Placental epithelial cell (primary cell): ENCODE measurements at places on chromosomes 2 and 18. TPM values are rescaled to one million over a fixed set of nuclear protein-coding genes. Genes with fewer than 3 reads are reported as not detected.

PLA2R1 gene
- total RNA-seq = 2.1 and 2.7 TPM in 2 replicates

RALBP1 gene
- total RNA-seq = 47.9 and 61.7 TPM in 2 replicates

HAAO gene
- 5.4 and 11.8 TPM in 2 replicates for total RNA-seq

G6PC2 gene
- not detected in 2 replicates for total RNA-seq

SMARCAL1 gene
- 13.4 and 20.4 TPM in 2 replicates for total RNA-seq

USP40 gene
- 44.0 and 47.7 TPM in 2 replicates for total RNA-seq

CSRNP3 gene
- 2.3 and 7.5 TPM in 2 replicates for total RNA-seq

DCDC2C gene
- not detected in 2 replicates for total RNA-seq

LCT gene
- under 0.01 TPM in 1 of 2 replicates, not detected in the other for total RNA-seq

E2F6 gene
- total RNA-seq = 8.6 and 10.2 TPM in 2 replicates

NAPG gene
- 28.3 and 43.9 TPM in 2 replicates for total RNA-seq

DSC3 gene
- 344 and 521 TPM in 2 replicates for total RNA-seq

FHOD3 gene
- 0.39 TPM in 1 of 2 replicates, not detected in the other for total RNA-seq

NAT8 gene
- total RNA-seq = not detected in 2 replicates

ADGRF3 gene
- 0.54 TPM in 1 of 2 replicates, not detected in the other for total RNA-seq

EGR4 gene
- total RNA-seq = not detected in 2 replicates

HOXD12 gene
- total RNA-seq = not detected in 2 replicates

AKAIN1 gene
- not detected in 2 replicates for total RNA-seq
